ENCODE measurements at places on chromosomes 12 and 14. TPM values are rescaled to one million over a fixed set of nuclear protein-coding genes. Genes with fewer than 3 reads are reported as not detected.

The MFAP5 gene
- total RNA-seq: 34.5 TPM

The AQP2 gene
- not detected for total RNA-seq

GRCh38 chr12:114473717-114474116 lies 67.8 kb upstream of the TBX5 start:
- DNase-seq: no peak

DNA sequence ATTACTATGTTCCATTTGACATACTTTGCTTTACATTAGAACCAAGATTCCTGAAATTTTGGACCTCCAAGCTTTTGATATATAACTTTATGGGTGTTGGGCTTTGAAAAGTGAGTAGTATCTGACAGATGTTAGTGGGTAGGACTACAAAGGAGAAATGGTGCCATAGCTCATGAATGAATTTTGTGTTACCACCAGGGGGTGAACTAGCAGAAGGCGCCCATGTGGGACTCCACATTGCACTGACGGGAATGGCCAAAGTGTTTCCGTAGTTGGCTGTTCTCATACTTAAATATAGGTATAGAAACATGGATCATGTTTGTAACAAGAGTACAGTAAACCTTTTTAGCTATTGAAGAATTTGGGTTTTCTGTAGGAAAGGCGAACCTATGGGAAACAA lies 337.5 kb downstream of the FLRT2 start:
- no peak for DNase-seq

GRCh38 chr12:106767954-106768822 lies 6.3 kb upstream of the RIC8B start:
- no peak for DNase-seq

- no peak for DNase-seq
These were observed 454.9 kb downstream of the LRIG3 start for GRCh38 chr12:58465418-58465817.

- DNase-seq: no peak
These were observed 99.7 kb downstream of the WSCD2 start for GRCh38 chr12:108228746-108229145.

GRCh38 chr14:43356979-43357545 lies 1150.0 kb downstream of the FSCB start:
- DNase-seq: no peak

DNA sequence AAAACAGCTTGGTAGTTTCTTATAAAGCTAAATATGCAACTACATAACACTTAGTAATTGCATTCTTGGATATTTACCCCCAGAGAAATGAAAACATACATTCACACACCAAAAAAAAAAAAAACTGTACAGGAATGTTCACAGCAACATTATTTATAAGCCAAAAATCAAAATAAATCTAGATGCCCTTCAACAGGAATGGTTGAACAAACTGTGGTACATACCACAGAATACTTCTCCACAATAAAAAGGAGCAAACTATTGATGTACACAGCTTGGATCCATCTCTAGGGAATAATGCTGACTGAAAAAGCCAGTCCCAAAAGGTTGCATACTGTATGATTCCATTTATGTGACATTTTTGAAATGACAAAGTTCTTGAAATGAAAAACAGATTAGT lies 62.1 kb upstream of the SLC38A4 start:
- no peak for DNase-seq

DNA sequence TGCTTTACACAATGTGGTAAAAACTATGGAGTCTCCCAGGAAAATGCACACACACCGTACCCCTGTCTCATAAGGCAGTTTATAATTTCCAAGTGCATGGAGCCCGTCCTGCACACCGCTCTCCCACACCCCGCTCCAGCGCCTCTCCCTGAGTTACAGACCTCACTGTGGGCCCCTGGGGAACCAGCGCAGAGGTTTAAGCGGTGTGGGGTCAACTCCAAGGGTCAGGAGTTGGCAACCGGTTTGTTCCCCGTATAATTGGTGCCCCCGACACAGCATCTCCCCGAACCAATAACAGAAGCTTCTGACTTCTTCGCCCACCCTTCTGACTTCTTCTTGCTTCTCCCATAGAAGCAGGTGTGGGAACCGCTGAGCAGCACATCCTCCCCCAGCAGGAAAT lies 58.4 kb upstream of the DDX11 start:
- DNase-seq: no peak

GRCh38 chr12:989051-989450 lies 2.0 kb upstream of the ERC1 start:
- DNase-seq: no peak

DNA sequence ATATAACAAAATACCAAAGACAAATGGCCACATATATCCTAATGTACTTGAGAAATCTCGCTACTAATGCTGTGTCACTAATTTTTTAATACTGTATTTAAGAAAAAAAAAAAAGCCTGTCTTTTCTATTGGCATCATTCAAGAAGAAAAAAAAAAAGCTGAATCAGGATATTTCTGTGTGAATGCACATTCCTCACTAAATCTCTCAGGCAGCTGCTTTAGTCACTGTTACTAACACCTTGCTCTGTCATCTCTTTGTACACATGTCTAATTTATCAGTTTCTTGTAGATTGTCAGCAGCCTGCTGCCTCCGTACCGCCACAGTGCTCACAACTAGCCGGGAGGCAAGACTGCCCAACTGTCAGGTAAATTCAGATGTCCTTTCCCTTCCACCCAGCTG lies 32.0 kb upstream of the FGD4 start:
- no peak for DNase-seq

- DNase-seq: no peak
These were observed 110.9 kb upstream of the MGAT4C start for GRCh38 chr12:86367137-86367536.

DNA sequence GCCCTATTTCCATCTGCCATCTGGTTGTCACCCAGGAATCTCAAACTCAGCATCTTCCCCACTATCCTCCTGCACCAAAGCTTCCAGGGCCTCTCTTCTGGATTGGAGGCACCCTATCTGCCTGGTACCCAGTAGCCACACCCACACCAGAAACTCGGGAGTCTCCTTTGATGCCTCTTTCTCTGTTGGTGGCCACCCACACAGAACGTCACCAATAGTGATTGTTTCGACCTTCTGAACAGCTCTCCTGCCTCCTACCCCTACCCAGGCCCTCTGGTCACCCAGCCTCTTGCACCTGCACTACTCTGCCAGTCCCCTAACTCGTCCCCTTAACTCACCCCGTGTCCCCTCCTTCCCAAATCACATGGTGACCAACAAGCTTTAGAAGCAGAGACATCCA lies 95.0 kb downstream of the IRF2BPL start:
- no peak for DNase-seq

- no peak for DNase-seq
These were observed 13.1 kb upstream of the LTA4H start for GRCh38 chr12:96048393-96048969.

GRCh38 chr12:6786416-6787094 lies 2.8 kb upstream of the CD4 start:
- no peak for DNase-seq

- DNase-seq: no peak
These were observed 58.0 kb downstream of the SYNE2 start for GRCh38 chr14:63910583-63911363.

DNA sequence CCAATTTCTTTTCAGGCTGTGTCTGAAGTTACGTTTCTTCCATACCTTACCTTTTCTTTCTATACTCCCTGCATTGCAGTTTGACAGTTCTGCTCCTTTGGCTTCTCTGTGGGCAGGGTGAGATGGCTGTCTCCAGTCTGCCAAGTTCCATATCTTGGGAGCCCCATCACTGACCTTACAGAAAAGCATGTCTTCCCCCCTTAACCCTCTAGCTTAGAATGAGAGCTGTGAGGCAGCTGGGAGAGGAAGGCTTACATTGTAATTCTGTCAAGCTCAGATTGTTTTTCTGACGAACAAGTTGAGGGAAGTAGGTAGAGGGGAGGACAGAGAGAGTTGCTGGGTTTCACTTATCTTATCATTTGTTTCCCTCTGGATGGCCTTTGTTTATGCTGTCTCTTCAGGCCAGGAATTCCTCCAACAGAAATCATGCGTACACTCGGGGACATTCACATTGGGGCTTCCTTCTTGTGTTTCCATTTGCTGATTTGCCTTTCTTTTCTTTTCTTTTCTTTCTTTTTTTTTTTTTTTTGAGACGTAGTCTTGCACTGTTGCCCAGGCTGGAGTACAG lies 9.3 kb downstream of the DAAM1 start:
- DNase-seq: no peak

DNA sequence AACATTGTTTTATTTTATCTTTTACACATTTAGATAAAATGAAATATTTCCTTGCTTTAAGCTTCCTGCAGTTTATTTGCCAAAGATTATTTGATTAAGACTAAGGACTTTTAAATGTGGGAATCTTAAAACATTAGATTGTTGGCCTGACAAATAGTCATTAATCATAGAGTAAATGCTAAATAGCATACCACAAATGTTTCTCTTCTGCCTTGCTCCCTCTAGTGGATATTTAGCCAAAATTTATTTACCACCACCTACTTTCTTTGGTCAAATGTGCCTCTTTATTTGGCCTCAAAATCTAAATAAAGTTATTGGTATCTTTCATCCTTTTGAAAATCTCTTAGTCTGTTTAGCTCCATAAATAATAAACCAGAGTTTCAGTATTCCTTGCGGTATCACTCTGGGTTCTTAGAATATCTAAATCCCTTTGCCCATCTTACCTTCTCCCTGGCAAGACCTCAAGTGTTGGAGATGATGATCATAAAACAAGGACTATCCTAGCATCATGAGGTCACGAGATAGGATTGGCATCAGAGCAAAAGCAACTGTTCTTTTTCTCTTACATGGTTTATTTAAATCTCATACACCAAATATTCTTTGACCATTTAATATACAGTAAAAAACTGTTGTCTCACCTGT lies 150.6 kb upstream of the AEBP2 start:
- no peak for DNase-seq

Data from omental fat pad (tissue), 4 donors.